Activated B cell treated with CpG ODN at 0.5 μM for 24 hours (primary cell): ENCODE measurements at places on chromosomes 5 and 9.

DNA sequence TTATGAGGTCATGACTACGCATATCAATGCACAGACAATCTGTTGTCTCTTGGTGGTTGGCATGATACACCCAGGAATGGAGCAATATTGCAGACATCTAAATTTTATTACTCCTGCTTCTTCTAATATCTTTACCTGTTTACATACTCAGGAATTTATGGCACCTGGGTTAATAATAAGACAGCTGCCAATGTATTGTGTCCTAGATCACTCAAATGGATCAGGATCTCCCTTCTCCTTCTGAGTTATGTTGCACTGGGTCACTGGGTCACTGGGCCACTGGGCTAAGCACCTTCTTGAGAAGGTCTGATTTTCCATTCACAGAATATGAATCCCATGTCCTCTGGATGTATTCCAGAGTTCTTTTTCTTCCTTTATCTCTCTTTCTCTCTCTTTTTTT, 41.8 kb downstream of the CCL28 start:
- DNase-seq: no peak

DNA sequence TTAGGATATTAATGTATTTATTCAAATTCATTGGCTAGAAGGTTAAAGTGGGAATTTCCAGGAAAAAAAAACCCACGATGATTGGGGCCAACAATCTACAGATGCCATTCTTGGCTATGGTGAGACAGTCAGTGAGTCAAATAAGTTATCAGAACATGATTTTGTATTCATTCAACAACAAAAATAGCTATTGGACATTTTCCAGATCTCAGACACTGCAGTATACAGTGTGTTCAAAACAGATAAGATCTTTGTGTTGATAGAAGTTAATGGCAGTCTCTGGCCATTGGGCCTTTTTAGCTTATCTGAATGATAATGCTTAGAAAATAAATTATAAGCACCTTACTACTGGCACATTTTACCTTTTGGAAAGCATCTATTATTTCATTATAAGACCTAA, 547.7 kb downstream of the MAT2B start:
- no peak for DNase-seq

GRCh38 chr9:134068744-134069479, 1.1 kb upstream of the BRD3 start:
- no peak for DNase-seq

DNA sequence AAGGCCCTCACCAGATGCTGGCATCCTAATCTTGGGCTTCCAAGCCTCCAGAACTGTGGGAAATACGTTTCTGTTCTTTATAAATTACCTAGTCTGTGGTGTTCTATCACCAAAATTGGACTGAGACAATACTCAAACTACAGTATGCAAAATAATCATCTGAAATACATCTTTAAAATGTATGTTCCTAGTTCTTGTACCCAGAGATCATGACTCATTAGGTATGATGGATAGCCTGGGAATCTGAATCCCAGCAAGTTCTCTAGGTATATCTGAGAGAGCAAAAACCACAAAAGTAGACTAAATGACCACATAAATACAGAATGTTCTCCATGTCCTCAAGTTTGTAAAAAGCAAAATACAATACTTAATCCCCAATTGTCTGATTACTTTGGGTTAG, 166.3 kb downstream of the YIPF5 start:
- no peak for DNase-seq

DNA sequence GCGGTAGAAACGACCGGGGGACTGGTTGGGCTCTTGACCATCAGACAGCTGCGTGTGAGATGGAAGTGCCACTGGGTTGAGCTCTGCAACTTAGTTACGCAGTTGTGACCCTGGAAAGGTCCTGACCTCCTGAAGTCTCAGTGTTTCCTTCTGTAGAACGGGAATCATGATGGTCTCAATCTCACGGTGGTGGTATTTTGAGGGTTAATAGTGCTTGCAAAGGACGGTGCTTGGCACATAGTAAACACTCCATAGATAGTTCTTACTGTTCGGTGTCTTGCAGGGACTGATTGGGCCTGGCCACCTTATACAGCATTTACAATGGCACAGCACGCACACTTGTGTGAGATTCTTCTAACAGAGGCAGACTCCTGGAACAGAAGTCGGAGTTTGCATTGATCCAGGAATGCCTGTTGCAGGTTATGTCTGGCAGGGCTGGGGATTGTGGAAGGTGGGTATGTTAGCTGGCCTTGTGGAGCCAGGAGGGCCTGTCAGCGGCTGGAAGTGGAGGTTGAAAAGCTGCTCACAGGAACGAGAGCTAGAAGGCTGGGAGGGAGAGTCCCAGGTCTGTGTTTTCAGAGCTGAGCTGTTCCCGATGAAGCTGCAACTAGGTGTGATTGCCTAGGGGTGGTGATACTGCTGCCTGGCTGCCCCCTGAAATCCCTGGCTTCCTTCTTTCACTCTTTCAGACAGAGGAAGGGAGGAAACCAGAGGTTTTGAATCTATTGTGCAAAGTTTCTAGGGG, 962 bp upstream of the TXN start:
- no peak for DNase-seq

DNA sequence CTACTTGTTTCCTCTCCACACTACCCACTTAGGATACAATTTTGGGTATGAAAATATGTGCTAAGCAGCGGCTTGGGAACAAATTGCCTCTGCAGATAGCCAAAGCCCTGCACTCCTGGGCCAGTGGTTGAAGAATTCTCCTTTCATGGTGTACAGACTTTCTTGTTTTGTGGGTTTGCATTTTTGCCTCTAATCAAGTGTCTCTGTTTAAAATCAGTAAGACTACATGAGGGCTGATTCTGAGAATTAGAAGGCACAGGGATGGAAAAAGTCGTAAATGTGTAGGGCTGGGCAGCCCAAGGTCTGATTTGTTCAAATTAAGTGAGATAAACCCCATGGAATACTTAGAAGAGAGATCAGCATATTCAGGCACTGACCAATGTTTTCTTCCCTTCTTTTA, 103.7 kb upstream of the CD180 start:
- DNase-seq: no peak

GRCh38 chr5:126414874-126415502, 8.2 kb upstream of the GRAMD2B start:
- DNase-seq: no peak

- no peak for DNase-seq
These were observed 78.1 kb downstream of the RAPGEF1 start for GRCh38 chr9:131661568-131662288.

DNA sequence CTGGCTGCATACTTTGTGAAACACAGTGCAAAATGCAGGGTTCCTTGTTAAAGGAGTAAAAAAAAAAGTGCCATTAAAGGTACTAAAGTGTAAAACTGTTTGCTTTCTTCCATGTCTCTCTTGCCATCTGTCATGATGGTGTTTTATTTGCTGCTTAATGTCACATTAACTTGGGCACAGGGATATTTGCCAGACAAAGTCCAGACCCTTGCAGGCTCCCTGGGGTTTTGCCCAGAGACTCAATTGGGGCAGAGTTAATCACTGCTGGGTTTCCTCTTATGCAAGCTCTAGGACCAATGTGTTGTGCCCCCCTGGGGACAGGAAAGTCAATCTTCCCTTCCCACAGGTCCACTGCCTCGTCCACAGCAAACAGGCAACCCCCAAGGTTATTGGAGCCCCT, 274.3 kb upstream of the SGCD start:
- DNase-seq: no peak

DNA sequence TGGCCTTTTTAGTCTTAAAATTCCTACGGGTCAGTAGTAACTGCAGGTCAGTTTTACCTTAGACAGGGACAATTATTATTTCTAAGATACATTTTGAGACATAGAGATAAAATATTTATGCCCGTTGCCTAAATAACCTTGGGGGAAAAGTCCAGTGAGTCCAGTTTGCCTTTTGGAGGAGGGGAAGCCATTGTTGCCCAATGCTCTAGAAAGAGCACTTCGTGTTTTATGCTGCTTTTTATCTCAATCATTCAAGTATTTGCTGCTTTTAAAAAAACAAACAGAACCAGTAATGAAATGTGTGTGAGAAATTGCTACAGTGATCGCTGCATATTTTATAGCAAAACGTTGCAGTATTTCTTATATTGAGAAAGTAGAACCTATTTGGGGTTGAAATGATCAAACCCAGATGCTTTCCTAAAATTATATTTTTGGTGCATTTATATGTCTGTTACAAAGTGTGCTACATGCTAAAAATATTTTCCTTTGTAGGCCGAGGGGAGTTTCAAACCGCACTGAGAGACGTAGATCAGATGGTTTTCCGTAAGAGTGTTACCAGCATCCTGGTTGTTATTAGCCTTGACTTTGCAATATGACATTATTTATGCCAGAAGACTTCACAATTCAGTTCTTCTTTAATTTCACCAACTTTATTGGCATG, 266.8 kb downstream of the AOPEP start:
- DNase-seq: no peak

- DNase-seq: no peak
These were observed 53.7 kb upstream of the SMIM15 start for GRCh38 chr5:61215996-61216395.

DNA sequence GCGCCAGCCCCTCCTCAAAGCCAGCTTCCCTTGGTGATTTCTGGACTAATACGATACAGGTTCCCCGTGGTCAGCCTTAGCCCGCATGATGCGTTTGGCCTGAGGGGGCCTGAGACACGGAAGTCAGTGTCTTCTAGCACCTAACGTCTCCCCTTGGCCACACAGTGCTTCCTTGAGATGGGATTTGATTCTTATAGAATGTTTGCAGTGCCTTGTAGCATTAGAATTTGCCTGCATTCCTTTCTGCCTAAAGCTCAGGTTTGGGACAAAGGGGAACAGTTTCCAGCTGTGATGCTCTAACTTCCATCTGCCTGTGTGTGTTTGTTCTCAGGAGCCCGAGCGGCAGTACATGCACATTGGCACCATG, 34.4 kb downstream of the CFAP90 start:
- DNase-seq: no peak

DNA sequence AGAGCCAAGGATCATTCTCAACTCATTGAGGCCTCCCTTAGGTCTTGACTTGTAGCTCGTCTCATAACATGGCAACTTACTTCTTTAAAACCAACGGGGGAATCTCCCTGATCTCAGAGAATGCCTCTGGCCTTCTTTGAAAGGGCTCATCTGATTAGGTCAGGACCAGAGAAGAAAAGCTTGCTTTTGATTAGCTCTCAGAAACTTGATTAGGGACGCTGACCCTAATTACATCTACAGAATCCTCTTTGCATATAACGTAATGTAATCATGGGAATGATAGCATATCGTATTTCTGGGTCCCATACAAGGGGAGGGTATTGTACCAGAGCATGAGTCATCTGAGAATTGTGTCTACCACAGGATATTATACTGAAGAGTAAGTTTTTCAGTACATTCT, 125.1 kb upstream of the SH3GL2 start:
- no peak for DNase-seq

- DNase-seq: no peak
These were observed 72.7 kb upstream of the STXBP1 start for GRCh38 chr9:127539259-127539981.

DNA sequence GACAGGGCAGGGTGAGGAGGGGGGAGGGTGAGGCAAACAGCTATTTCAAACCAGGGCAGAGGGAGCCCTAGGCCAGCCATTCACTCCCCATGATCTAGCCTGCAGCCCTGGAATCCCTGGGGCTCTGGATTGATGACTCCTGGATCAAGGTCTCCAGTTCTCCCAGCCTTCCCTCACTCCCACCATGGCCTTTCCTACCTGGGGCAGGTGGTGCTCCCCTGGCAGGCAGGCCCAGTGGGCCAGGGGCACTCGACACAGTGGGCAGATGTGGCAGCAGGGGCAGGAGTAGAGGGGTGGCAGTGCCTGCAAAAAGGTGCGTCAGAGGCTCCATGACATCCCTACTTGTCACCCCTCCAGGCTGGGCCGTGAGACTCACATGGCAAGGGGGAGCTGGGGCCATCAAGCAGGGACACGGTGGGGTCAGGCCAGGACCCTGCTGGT, 6.0 kb downstream of the KIF12 start:
- DNase-seq: no peak

GRCh38 chr5:107395632-107396350, 274.9 kb downstream of the EFNA5 start:
- DNase-seq: no peak

DNA sequence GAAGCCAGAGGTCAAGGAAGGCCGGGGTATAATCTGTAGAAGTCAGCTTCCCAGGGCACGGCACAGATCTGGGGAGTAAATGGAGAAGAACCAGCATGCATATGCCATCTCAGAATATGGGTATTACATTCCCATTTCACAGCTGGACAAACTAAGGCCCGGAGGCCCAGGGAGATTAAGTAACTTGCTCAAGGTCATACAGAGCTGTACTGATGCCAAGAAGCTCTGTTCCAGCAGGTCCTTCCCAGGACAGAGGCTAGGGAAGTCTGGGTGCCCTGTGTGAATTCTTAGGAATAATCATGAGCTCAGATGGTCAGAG, 19.2 kb downstream of the COL27A1 start:
- DNase-seq: no peak

DNA sequence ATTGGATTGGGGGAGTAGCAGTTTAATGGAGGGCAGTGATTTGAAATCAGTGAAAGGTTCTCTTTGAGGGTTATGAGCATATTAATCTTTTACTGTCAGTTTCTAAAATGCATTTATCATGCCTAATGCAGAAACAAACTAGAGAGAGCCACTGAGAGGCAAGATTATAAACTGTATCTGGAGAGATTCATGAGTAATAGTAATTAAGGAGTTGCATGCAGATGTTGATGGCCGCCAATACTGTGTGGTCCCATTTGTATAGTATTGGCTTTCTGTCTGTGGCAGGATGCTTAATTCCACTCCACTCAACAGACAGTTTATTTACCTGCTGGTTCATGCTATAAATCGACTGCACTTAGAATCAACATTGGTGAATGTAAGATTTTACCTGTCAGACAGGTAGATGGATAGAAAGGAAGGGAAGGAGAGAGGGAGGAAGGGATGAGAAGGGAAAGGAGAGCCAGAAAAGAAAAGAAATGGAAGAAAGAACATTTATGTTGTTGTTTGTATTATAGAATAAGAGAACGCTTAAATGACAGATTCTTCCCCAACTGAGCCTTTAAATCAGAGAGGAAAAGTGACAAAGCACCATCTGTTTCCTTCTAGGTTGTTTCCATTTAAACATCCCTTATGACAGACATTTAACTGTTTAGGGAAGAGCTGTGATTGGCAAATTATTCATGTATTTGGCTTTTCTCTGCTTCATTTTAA, 146.5 kb downstream of the PAM start:
- DNase-seq: no peak

- DNase-seq: no peak
These were observed 99.3 kb downstream of the AMBP start for GRCh38 chr9:113978725-113979342.
